ENCODE measurements at places on chromosomes 3 and 15.

DNA sequence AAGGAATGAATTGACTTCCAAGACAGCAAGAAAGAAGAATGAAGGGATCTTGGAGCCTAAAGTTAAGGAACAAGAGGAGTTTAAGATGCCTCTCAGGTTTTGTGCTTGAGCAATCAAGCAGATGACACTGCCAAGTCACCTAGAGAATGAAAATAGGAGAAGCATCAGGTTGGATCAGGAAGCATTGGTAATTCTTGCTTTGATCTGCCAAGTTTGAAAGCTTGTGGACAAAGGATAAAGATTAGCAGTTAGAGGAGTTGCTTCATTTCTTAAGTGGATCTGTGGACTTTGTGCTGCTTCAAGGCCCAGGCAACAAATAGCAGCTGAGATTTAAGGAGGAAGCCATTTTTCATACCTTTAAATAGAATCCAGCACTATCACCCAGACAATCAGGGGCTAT lies 35.6 kb downstream of the FRMD5 start:
- no peak for DNase-seq

GRCh38 chr3:102299125-102299877 lies 135.5 kb upstream of the ZPLD1 start:
- DNase-seq, result no peak

DNA sequence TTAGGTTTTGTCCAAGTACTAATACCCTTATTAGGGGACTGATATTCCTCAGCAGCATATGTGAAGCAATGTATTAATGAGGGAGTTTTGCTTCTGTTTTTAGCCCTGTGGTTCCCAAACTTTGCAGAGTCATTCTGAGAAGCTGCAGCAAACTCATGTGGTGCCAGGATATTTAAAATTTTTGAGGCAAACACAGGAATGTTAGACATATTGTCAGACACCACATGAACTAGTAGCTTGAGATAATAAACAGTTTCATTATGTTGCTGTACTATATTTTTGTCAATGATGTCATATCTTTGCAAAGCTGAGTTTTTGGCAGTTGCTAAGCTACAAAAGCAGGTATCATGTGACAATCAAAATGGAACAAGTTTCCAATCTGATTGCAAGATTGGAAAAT lies 36.6 kb downstream of the ATP6V1A start:
- DNase-seq, result peak; percentile 44

- no peak for DNase-seq
These were observed 123.2 kb downstream of the MFSD1 start for GRCh38 chr3:158925021-158925420.

GRCh38 chr3:128084675-128085021 lies 32.4 kb downstream of the SEC61A1 start:
- no peak for DNase-seq

GRCh38 chr3:195269375-195270078 lies 1.4 kb downstream of the XXYLT1 start:
- DNase-seq, result no peak

DNA sequence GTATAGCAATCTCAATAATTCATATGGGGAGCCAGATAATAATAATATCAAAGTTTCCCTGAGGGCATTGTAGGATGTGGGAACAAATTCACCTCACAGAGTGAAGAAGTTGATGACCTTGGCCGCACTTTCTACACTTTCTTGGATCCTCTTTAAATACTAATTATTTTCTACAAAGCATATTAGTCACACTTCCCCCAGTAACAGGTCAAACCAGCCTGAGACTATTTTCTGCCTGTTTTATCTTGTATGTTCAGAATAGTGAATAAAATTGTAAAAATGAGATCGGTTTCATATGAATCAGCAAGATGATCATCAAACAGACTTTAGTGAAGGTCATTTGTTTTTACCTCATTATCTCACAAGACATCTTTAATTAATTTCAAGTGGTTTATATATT lies 2.3 kb upstream of the OR5K3 start:
- DNase-seq, result no peak

DNA sequence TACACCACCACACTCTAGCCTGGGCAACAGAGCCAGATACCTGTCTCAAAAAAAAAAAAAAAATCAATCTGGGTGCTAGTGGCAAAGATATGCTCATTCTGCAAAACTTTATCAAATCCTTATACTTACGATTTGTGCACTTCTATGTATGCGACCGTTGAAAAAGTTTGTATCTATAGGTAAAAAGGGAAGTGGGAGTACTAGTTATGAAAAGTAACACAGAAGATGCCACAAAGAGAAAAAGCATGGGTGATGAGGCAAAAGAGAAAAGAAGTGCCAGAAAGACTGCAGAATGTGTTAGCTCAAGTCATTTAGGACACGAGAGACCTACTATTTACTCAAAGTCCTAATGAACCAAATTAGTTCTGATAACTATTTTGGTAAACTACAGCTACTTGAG lies 407.8 kb downstream of the SHQ1 start:
- DNase-seq, result no peak

DNA sequence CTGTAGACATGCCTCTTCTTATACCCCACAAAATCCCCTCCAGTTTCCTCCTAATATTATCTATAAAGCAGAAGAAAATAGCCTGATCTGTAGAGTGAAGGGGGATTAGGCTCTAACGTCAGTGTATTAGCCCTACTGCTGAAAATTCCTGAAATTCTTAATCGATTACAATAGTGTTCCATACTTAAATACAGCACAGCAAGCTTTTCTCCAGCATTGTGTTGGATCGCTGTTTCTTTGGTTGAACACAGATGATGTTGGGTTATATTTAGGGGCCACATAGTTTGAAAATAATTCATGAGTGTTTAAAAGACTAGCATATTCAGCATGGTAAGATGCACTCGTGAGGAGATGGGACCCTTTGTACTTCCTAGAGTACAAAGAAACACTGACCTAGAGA lies 52.5 kb downstream of the PIAS1 start:
- no peak for DNase-seq

Data from MM.1S (cell line).